Hypothalamus (tissue), 51 donors: ENCODE measurements at places on chromosomes 3 and 15.

- no peak for DNase-seq
Measured at GRCh38 chr3:159604151-159604581, 384.5 kb upstream of the IL12A start.

DNA sequence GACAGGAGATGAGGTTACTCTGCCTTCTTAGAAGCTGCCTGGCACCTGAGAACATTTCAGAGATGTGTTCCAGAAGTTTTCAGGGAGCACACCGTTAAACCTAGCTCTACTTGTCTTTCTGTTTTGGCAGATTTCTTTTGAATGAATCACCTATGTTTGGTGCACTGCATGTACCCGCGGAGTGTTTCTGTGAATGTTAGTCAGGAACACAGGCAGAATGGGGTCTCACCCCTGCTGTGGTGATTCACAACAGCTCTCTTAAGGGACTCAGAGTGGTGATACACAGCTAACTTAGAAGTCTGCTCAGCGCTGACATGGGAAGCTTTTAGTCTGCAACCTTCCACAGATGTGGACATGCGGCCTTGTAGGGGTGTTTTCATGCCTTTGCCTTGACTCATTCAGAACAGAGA is 24.0 kb downstream of the TSEN2 start:
- no peak for DNase-seq

- no peak for DNase-seq
Measured at GRCh38 chr3:7015683-7016440, 154.9 kb downstream of the GRM7 start.

DNA sequence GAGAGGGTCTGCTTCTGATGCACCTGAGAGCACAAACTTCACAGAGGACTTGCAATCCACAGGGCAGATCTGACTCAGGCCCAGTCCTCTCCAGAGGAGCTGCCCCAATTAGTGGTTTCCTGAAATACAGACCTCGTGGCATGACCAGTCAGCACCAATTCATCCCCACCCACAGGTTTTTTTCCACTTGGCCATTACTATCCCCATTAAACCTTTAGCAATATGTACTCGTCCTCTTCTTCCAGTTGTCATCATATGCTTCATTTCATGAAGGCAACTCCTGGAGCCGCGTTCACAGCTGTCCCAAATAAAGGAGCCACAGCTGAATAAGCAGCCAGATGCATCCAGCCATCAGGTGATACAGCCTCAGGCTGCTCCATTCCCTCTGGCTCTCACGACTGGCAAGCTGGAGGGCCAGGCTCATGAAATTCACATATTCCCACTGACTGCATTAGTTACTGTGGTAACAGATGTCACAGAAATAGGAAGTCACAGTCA is 163.1 kb downstream of the FMN1 start:
- DNase-seq = no peak

GRCh38 chr3:56547486-56547885 is 9.5 kb upstream of the CCDC66 start:
- DNase-seq = no peak

- no peak for DNase-seq
Measured at GRCh38 chr15:88242586-88243555, 13.7 kb downstream of the NTRK3 start.

DNA sequence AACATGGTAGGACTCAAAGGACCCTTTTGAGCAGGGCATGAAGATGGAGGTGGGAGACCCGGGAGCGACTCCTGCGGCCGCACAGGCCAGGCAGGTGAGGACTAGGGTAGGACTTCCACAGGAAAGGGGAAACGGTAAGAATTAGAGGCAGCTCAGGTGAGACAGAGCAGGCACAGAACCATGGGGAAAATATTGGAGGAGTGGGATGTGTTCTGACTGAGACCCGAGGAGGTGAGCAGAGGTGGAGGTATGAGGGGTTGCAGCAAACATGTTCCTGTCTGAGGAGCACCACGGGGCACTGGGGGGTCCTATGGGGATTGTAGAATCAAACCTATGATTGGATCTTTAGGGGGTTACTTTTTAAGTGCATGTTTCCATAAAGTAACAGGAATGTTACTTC is 1.4 kb upstream of the ISG20 start:
- no peak for DNase-seq

DNA sequence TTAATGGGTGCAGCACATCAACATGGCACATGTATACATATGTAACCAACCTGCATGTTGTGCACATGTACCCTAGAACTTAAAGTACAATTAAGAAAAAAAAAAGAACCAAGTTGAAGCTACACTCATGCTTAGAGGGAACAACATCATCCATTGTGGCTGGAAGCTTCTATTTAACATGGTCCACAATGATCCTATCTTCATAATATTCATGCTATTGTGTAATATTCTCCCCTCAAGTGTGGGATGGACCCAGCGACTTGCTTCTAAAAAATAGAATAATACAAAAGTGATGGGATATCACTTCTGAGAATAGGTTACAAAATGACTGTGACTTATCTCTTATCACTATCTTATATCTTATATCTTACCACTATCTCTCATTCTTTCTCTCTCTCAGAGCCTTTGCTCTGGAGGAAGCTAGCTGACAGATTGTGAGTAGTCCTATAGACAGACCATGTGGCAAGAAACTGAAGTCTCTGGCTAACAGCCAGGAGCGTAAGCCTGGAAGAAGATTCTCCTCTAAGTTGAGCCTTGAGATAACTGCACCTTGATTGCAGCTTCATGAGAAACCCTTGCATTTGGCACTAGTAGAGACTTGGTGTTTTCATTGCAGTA is 198.5 kb upstream of the MRPL3 start:
- DNase-seq = no peak

GRCh38 chr15:62320259-62320658 is 155.2 kb upstream of the C2CD4B start:
- no peak for DNase-seq

- DNase-seq = no peak
Measured at GRCh38 chr15:61075741-61076140, 153.4 kb downstream of the RORA start.

GRCh38 chr3:4935347-4935746 is 43.9 kb upstream of the BHLHE40 start:
- no peak for DNase-seq

- no peak for DNase-seq
Measured at GRCh38 chr3:152190636-152191183, 78.0 kb upstream of the MBNL1 start.

- DNase-seq = no peak
Measured at GRCh38 chr15:49313650-49314049, 109.4 kb upstream of the FGF7 start.

- DNase-seq = no peak
Measured at GRCh38 chr3:122515020-122515468, 305 bp upstream of the KPNA1 start.

GRCh38 chr3:65444447-65444815 is 594.3 kb downstream of the MAGI1 start:
- no peak for DNase-seq

GRCh38 chr15:31347067-31347975 is 20.7 kb downstream of the KLF13 start:
- DNase-seq = no peak

GRCh38 chr3:81789691-81790090 is 28.2 kb upstream of the GBE1 start:
- DNase-seq = no peak

GRCh38 chr15:69090197-69090948 is 70.1 kb upstream of the GLCE start:
- DNase-seq = no peak

GRCh38 chr15:33490703-33491102 is 179.9 kb downstream of the RYR3 start:
- DNase-seq = no peak

- no peak for DNase-seq
Measured at GRCh38 chr3:40404591-40405198, 17.7 kb downstream of the ENTPD3 start.

DNA sequence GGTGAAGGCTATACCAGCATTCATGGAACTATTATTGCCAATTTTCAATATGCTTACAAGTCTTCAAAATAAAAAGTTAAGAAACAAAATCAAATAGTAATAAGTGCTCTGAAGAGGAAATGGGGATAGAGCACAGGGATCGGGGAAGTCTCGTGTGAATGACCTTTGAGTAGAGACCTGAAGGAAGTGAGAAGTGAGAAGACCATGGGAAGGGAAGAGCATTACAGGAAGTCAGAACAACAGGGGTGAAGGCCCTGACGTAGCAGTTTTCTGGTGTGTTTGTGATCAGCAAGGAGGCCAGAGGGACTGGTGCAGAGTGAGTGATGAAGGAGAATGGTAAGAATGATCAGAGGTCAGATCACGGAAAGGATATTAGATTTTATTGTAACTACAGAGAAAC is 48.1 kb downstream of the STAC start:
- no peak for DNase-seq

GRCh38 chr3:172312711-172313110 is 135.5 kb downstream of the GHSR start:
- DNase-seq = no peak
